ENCODE measurements at places on chromosomes 12 and 14.

- DNase-seq, result no peak
Observed at GRCh38 chr12:110351119-110351518, 52.4 kb downstream of the ANAPC7 start.

DNA sequence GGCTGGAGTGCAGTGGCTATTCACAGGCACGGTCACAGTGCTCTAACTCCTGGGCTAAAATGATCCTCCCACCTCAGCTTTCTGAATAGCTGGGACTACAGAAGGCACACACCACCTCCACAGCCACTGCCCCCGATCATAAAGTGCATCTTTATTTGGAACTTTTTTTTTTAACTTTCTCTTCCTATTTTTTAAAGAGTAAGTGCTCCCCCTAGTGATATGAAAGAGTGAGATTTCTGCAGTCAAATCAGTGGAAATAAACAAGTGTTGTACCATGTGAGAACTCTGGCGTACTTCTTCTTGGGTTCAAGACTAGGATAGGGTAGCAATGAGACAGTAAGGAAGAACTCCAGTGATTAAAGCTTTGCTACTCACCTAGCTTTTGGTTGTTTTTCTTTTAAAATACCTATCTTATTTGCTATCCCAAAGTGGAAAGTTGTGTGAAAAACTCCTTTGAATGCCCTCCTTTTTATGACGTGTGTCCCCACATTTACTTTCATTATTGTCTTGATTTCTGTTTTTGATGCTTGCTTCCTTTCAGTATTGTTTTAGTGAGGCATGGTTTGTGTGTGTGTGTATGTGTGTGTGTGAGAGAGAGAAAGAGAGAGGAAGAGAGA, 6.6 kb downstream of the PPP4R4 start:
- no peak for DNase-seq

DNA sequence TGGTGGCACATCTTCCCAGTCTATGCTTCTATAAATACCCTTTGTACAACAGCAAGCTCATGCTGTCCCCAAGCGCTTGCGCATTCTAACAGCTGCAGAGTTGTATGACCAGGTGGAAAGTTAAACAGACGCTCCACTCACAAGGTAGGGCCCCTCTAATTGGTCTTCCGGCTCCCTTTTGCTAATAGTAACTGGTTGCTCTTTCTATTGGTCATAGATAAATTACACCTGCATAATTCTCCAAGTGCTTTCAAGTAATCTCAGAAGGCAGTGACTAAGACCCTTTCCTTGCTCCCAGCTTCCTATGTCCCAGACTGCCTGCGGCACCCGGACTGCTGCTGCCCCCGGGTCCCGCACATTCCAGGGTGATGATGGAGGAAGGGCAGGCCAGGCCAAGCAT, 6.1 kb upstream of the TSPAN9 start:
- DNase-seq, result no peak

GRCh38 chr12:1688086-1688710, 2.7 kb upstream of the ADIPOR2 start:
- DNase-seq, result no peak

GRCh38 chr12:49298160-49298559, 3.2 kb downstream of the PRPH start:
- no peak for DNase-seq
